ENCODE measurements at places on chromosomes 1 and 21. TPM values are rescaled to one million over a fixed set of nuclear protein-coding genes. Genes with fewer than 3 reads are reported as not detected.

DNA sequence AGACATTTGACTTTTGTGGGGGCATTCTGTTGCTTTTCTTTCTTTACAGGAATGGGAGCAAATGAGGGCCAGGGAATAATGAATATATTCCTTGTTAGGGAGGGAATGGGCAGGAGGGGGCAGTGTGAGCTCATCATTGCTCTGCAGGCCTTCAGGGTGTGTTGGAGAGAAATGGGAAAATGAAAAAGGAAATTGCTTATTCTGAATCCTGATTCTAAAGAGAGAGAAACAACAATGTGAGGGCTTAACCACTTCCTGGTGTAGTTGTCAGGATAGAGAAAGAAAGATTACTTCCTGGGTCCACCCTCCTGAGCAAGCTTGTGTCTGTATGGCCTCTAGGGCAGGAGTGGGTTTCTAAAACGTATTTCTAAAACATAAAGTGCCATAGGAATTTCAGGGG, 28.3 kb downstream of the VANGL2 start:
- H3K4me1 ChIP-seq, result no peaks in the 10 kb centered on the region
- H3K4me3 ChIP-seq, result no peak overlapping the region
- peaks cover 6% of the 10 kb centered on the region for H3K27me3 ChIP-seq
- H3K27ac ChIP-seq, result no peak overlapping the region
- peaks cover 7% of the 10 kb centered on the region for H3K36me3 ChIP-seq

The SHE gene
- total RNA-seq, result 0.07 TPM

DNA sequence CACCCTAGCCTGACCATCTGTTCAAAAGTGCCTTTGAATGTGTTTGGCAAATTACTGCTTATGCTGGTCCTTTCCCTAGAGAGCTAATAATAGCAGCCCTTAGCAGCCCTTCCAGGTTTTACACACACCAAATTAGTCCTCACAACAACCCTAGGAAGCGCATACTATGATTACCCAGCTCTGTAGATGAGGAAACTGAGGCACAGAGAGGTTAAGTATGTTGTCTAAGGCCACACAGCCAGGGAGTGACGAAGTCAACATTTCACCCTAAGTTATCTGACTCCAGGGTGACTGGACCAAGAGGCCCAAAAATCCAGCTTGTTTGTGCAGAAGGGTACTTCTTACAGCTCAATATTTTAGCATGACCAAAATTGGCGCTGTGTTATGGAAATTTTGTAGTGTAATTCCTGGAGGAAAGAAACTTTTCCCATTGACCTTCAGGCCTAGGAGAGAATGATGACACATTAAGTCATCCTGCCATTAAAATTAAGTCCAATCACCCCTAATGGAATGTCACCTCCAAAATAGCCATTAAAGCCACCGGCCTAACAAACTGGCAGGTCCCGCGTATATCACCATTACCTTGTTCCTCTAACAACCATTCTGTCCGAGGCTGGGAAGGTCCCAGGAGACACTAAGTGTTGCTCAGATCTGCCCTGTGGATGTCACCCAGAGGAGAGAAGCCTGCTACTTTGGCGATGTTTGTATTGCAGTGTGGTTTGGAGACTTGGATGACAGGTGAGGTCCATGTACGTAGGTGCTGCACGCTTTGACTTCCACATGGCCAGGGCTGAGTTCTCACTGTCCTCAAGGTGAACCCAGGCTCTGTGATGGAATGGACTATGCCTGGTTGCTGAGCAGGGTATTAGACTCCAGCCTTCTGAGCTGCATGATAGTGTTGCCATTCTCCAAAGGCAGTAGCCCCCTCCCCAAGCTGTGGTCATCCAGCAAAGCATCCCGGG, 258.3 kb downstream of the TOMM20 start:
- no peaks in the 10 kb centered on the region for H3K36me3 ChIP-seq
- H3K27me3 ChIP-seq, result peaks cover 5% of the 10 kb centered on the region
- peak overlapping the region; percentile 58 for H3K4me3 ChIP-seq

The RC3H1 gene
- total RNA-seq, result 48.0 TPM

The CSMD2 gene
- total RNA-seq, result 0.27 TPM

DNA sequence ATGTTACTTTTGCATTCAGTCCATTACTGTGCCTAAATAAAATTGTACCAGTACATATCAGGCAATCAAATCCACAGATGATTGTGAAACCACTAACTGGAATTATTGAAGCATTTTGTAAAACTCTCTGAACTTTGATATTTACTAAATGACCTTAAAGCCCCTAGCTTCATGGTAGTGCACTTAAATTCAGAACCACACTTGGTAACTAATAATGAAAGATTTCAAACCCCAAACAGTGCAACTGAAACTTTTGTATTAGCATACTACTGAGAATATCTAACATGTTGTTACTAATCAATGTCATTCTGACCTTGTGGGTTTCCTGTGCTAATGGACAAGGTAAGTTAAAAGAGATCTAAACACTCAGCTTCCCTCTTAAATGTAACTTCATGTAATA, at the start of gene CFHR3:
Gene CFHR3, plus strand, starts transcription at position 238 of the 400 bp plus-strand sequence. Its CDS starts 47 bp downstream, at position 285.
- no peak within 1 kb of the TSS for H3K27ac ChIP-seq
- no peaks in the 10 kb centered on the region for H3K36me3 ChIP-seq
- H3K4me3 ChIP-seq, result no peak within 1 kb of the TSS
- no peaks in the 10 kb centered on the region for H3K4me1 ChIP-seq

GRCh38 chr1:170407138-170407537, 124.8 kb upstream of the GORAB start:
- DNase-seq, result no peak
- no peaks in the 10 kb centered on the region for H3K4me1 ChIP-seq
- H3K27ac ChIP-seq, result no peak overlapping the region
- no peaks in the 10 kb centered on the region for H3K36me3 ChIP-seq
- H3K27me3 ChIP-seq, result no peaks in the 10 kb centered on the region

The UBE2Q1 gene
- total RNA-seq, result 80.5 TPM
